ENCODE measurements at places on chromosomes 11 and 22.

GRCh38 chr11:11884774-11885481, 43.2 kb downstream of the USP47 start:
- DNase-seq: no peak

DNA sequence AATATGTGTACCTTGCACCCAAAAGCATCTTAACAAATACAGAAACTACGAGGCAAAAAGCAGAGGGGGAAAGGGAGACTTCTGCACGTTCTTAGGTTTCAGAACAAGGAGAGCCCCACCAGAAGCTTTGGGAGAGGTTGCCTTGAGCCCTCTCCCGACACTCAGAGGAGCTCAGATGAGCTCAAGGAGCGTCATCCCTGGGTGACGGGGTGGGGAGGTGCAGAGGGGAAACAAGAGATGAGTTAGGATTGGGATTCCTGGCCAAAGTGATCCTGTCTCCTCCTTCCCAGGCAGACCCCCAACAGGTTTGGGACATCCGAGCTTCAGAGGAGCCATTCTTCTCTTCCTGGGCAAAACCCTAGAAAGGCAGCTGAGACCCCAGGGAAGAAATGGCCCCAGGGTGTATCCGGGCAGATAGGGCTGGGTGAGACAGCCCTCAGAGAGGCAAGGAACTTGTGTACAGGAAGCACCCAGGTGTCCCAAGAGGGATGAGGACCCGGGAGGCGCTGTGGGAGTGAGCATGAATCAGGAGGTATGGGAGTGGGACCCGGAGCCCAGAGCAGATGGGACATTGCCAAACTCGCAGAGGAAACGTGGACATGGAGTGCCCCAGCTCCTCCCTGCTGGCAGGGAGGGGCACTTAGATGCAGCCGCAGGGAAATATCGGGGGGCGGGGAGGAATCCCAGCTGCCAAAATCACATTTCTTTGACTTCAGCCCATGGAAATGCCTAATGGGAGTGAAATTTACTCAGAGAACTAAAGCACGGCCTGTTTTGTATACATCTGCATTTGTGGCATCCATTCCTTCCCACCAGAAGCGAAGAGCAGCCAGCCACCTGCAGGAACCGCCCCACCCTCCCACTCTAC, 12.4 kb downstream of the C1QTNF6 start:
- no peak for DNase-seq

DNA sequence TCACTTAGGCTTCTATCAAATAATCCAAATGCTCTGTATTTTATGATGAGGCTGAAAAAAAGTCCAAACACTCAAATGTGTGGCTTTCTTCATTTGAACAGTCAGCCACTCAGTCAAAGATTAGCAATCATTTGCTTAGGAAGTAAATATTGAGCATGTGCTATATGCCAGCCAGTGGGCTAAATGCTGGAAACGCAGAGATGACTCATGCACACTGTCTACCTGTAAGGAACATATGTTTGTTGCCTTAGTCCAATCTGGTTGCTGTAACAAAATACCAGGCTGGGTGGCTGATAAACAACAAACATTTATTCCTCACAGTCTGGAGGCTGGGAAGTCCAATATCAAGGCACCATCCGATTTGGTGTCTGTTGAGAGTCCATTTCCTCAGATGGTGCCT, 617.3 kb downstream of the NTM start:
- no peak for DNase-seq

- DNase-seq: no peak
Measured at GRCh38 chr11:73248526-73249185, 23.5 kb upstream of the P2RY6 start.

DNA sequence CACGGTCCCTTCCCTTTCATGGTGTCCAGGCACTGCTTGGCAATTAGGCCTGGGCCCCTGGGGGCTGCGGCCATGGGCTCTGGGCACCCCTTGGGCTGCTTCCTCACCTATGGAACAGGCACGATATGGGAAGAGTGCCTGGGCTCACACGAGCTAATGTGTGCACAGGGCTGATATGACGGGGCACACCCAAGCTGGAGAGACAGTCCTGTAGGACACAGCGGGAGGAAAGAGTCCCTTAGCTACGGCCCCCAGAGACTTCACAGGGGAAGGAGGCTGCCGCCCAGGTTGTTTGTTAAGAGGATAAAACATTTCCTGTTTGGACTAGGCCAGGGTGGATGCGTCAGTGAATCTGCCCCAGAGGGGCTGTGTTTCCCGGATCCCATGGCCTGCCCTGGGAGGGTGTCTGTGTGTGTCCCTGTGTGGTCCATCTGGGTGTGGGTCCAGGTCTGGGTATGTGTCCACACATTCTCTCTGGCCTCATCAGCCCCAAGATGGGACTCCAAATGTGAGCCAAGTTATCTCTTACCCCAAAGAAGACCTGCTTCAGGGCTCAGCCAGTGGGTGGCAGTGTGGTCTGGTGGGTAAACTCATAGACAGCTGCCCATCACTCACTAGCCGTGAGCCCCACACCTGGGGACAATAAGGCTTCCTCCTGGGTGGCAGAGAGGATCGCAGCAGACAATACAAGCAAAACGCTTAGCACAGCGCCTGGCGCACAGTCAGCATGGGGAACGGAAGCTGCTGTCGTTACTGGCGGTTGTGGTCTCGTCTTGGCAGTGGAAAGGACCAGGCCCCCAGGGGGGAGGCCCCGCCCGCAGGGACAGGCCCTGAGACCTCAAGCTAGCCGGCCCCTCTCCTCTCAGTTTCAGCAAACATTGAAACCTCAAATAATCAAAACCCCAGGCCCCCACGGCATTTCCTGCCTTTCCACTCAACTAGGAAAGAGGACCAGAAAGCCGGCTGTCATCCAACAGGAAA, 3.2 kb upstream of the EMID1 start:
- peak; percentile 97 for DNase-seq

DNA sequence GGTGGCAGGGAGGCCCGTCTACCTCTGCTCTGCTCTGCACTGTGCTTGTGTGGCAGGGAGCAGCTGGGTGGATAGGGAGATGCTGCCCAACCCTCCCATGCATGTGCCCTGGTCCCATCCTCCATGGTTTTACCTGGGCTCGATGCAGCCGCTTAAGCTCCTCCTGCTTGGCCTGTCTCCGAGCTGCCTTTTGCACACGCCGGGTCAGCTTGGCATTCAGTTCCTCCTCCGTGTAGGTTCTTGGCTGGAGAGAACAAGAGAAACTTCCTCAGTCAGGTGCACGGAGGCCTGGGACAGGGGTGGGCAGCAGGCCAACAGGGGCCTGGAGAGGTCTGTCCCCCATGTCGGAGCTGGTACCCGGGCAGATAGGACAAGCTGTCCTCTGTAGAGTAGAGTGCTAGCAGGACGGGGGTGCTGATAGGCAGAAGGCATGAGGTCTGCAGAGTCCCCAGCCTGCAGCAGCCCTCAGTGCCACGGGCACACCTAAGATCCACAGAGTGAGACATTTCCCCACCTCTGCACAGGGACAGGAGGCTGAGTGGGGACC, 36.4 kb upstream of the BID start:
- DNase-seq: no peak

DNA sequence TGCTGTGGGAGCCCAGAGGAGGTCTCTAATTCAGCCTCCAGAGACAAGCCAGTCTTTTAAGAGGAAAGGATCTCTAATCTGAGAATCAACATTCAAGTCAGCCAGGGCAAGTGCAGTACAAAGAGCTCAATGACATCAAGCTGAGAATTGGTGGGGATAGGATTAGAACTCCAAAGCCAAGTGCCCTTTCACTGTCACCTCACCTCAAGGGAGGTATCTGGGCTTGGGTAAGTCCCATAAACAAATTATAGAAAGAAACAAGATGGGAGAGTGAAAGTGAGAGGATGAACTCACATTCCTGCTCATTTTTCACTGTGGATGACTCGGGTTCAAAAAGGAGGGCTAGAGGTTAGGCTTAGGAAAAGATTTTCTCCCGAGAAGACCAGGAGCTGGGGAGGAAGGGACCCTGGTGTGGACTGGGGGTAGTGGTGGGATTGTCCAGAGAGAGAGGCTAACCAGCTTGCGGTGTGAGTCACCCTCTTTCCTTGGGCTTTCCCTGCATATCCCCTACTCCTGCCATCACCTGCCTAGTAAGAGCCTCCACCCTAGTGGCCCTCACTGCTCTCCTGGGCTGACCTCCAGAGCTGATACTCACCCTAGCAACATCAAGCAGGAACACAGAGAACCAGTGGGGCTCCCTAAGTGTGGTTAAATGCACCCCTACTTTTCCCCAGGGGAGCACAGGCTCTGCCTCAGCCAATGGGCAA, 70.4 kb downstream of the RRM1 start:
- no peak for DNase-seq

- DNase-seq: peak; percentile 38
Measured at GRCh38 chr22:40196628-40197360, 19.1 kb downstream of the TNRC6B start.

- no peak for DNase-seq
Measured at GRCh38 chr11:102457056-102457677, 4.6 kb upstream of the TMEM123 start.

- peak; percentile 76 for DNase-seq
Measured at GRCh38 chr22:30459181-30460052, 12.4 kb downstream of the SEC14L3 start.

GRCh38 chr11:116073854-116074837, 569.9 kb upstream of the CADM1 start:
- DNase-seq: peak; percentile 4

DNA sequence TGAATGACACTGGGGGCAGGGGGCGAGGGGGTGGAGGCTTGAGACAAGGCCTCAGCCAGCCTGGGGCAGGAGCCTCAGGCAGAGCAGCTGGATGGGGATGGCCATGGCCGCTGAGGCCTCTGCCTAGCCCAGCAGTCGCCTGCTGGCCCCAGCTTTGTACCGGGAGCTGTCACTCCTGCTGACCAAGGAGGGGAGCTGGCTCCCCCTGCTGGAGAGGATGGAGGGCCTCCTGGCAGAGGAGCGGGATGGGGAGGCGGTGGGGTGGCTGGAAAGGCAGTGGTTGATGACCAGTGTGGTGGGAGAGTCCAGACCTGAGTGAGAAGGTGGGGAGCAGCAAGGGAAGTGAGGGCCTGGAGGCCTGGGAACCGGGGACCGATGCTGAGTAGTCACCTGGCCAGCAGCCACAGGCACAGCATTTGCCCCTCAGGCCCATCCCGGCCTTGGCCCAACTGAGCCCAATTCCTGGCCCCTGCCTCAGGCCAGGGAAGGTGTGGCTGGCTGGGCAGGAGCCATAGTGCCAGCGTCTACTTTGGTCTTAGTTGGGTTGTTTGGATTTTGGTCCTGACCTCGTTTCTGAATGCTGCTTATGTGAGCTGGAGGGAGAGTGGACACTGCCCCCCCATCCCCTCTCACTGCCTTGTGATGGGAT, 6.0 kb upstream of the SUSD2 start:
- DNase-seq: peak; percentile 85

Measured in hematopoietic multipotent progenitor cell treated with erythropoietin and hydrocortisone succinate and interleukin-3 and kit ligand, for 4 days (in vitro differentiated cells).